ENCODE measurements at places on chromosomes 2 and 18. TPM values are rescaled to one million over a fixed set of nuclear protein-coding genes. Genes with fewer than 3 reads are reported as not detected.
A peak's percentile ranks its signal among the peaks of the same experiment; 100 is the strongest.

GRCh38 chr2:65586516-65586915, 154.1 kb upstream of the SPRED2 start:
- no peak for DNase-seq

GRCh38 chr18:76504749-76505148, 9.7 kb upstream of the ZNF516 start:
- DNase-seq = no peak

- peak; percentile 49 for DNase-seq
These were observed 11.6 kb downstream of the KCNH7 start for GRCh38 chr2:162826921-162827320.

GRCh38 chr18:79816981-79817606, 19.4 kb downstream of the KCNG2 start:
- DNase-seq = no peak

- DNase-seq = peak; percentile 83
These were observed 22.7 kb upstream of the SPR start for GRCh38 chr2:72864500-72864899.

GRCh38 chr2:10407841-10408648, 40.1 kb downstream of the ODC1 start:
- peak; percentile 96 for DNase-seq

DNA sequence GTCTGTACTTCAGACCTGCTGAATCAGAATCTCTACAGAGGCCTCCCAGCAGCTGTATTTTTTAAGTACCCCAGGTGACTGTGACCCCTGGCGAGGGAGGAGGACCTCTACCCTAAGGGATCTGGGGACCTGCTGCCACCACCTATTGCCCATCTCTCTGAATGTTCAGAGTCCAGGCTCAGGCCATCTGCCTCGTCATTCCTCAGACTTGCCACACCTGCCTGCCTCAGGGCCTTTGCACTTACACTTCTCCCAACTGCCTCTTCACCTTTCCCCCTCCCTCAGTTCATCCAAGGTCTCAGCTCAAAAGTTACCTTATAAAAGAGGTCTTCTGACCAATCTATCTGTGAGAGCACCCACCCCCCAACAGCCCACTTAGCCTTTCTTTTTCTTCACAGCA, 21.5 kb downstream of the UXS1 start:
- no peak for DNase-seq

GRCh38 chr2:98649135-98649991, 41.0 kb downstream of the UNC50 start:
- peak; percentile 80 for DNase-seq

The CHRNG gene
- total RNA-seq = not detected

The SPHKAP gene
- total RNA-seq = not detected

The ASXL3 gene
- 0.13 TPM for total RNA-seq
